ENCODE measurements at places on chromosomes 11 and 22.

DNA sequence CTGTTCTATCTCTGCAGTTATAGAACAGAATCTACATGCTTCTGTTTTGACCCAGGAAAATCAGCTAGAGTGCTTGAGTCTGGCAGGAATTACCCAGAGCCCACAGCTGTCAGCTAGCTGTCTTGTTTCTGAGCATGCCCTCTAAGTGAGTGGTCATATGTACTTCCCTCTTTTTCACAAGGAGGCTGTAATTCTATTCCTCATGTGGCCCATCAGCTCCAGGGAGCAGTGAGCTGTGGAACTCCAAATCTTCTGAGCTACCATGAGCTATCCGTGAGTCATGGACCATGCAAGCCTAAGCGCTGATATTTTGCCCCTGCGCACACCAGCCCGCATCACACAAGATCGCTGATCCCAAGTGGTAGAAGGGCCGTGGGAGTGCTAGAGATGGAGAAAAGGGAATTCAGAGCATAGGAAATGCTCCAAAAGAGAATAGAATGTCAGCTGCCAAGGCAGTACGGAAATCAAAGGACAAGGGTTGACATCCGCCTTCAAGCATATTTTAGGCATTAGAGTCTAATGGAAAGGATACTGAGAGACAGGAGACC lies 5.4 kb downstream of the FJX1 start:
- no peak for DNase-seq

DNA sequence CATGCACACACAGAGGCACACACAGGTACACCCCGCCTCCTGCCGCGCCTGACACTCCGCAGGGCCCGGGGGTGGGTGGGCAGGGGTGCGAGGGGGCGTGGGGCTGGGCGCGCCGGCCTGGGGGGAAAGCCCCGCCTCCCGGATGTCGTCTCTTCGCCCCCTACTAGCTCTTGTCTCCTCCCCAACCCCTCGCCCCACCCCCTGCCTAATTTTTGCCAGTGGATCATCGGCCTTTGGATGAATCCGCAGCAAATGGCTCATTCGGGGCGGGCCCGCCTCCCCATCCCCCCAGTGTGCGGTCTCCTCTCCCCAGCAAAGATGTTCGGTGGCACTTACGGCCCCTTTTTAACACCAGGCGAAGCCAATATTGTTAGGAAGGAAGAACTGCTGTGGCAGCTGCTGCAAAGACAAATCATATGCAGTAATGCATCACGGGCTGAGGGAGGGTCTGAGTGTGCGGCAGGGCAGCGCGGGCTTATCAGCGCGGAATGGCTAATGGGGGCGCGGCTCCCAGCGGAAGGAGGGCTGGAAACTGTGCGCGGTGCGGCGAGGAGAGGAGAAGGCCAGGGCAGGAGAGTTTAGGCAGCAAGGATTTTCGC lies 13.4 kb upstream of the NECTIN1 start:
- no peak for DNase-seq

- DNase-seq, result no peak
Measured at GRCh38 chr22:20569059-20570058, 61.9 kb downstream of the MED15 start.

DNA sequence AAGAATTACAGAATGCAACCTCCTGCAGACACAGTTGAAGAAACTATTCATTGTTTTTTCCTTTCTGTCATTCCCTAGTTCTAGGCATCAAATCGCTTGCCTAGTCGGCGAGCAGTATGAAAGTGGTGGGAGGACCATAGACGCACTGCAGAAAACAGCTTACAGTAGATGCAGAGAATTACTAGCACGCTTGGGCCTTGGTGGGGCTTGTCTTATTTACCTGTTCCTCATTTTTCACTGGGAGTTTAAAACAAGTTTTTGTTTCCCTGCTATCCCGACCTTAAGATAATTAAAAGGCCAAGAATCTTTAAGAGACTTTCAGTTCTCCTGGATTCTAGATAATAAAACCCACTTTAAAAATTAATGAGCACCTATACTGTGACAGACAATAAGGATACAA lies 713 bp upstream of the ARL14EP start:
- no peak for DNase-seq

DNA sequence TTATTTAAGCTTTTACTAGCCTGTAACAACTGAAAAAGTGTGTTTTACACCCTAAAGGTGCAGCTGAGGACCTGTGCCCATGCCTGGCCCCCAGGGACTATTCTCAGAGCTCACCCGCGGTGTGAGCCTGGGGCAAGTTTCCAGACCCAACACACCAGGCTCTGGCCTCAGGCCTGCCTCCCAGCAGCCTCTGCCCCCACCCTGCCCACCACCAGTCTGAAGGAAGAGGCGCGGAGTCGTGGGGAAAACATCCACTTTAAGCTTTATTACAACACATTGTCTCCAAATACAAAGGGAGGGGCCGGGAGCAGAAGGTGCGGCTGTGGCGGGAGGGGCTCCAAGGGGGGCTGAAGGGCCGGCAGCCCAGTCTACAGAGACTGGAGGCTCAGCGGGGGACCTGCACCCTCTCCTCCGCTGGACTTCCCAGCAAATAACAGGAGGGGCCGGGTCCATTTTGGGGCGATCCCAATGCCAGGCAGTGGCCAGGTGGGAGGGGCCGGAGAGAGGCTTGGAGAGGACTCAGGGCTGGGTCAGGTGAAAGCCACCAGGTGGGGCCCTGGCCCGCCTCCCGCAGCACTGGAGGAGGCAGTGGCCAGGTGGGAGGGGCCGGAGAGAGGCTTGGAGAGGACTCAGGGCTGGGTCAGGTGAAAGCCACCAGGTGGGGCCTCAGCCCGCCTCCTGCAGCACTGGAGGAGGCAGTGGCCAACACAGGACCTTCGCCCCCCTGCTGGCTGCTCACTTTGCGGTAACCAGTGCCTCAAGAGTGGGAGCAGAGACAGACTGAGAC lies 18.1 kb downstream of the DUSP8 start:
- DNase-seq, result no peak

GRCh38 chr11:119417726-119418540 lies 5.0 kb downstream of the THY1 start:
- no peak for DNase-seq

- no peak for DNase-seq
Measured at GRCh38 chr11:793556-793955, 3.7 kb upstream of the CEND1 start.

- DNase-seq, result no peak
Measured at GRCh38 chr11:117315285-117316196, 515 bp downstream of the BACE1 start.

GRCh38 chr22:19798003-19798665 lies 37.6 kb downstream of the TBX1 start:
- no peak for DNase-seq

DNA sequence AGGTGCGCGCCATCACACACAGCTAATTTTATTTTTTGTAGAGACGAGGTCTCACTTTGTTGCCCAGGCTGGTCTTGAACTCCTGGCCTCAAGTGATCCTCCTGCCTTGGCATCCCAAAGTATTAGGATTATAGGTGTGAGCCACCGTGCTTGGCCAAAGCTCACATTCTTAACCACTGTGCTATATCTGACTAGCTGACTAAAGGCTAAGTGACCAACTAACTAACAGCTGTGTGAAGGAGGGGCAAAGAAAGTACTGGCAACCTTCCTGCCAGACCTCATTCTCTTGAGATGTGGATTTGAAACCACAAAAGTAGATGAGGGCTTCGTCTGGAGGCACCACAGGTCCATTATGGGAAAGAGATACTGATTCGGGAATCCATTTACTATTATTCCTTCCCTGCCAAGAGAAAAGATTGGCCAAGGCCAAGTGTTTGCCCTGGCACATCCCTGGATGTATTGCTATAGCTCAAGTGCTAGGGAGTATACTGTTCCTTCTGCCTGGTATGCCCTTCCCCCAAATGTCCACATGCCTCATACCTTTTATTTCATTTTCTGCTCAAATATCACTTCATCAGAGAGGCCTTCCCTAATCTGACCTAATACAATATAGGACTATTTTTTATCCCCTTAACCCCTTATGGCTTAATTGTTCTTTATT lies 52.7 kb upstream of the RRM1 start:
- DNase-seq, result no peak

DNA sequence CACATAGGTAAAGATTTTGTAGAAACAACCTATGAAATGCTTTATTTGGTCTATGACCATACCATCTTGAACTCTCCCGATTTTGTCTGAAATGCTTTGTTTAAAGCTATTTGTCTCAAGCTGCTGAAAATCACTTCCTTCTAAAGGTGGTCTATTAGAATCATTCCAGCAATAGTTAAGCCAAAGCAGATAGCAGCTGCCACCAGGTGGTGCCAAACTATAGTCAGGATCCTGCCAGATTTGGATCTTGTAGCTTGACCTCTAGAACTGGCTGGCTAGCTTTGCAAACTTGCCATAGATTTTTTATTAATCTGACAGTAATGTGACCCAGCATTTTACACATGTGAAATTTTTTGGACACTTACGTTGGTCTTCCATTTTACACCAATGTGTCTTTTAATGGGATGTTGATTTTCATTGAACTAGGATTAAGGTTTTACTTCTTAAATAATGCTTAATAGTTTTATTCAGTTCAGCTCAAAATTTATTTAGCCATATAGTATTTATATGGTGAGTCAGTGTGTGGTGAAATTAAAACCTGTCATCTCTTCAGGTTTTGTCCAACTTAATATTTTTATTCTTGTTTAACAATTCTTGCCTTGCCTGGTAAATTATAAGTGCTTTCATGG lies 19.7 kb downstream of the CTR9 start:
- DNase-seq, result no peak

- no peak for DNase-seq
Measured at GRCh38 chr11:3879967-3880542, 24.6 kb downstream of the STIM1 start.

DNA sequence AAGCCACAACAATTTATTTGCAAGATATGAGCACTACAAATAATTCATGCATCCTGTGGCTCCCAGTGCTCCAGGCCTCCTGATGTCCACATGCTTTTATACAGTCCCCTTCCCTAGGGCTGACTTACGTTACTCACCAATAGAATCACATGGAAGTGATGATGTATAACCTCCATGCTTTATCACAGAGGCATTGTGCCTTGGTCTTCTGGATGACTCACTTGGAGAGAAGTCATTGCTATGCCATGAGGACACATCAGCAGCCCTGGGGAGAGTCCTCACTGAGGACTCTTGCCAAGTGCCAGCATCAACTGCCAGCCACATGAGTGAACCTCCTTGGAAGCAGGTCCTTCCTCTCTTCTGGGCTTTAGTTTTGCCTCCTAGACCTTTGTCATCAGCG lies 22.0 kb upstream of the IGSF9B start:
- no peak for DNase-seq

- DNase-seq, result no peak
Measured at GRCh38 chr11:25423436-25424199, 908.3 kb upstream of the ANO3 start.

- DNase-seq, result no peak
Measured at GRCh38 chr11:77019976-77020595, 14.1 kb upstream of the B3GNT6 start.

- no peak for DNase-seq
Measured at GRCh38 chr22:35379146-35379993, 1.5 kb upstream of the HMOX1 start.

DNA sequence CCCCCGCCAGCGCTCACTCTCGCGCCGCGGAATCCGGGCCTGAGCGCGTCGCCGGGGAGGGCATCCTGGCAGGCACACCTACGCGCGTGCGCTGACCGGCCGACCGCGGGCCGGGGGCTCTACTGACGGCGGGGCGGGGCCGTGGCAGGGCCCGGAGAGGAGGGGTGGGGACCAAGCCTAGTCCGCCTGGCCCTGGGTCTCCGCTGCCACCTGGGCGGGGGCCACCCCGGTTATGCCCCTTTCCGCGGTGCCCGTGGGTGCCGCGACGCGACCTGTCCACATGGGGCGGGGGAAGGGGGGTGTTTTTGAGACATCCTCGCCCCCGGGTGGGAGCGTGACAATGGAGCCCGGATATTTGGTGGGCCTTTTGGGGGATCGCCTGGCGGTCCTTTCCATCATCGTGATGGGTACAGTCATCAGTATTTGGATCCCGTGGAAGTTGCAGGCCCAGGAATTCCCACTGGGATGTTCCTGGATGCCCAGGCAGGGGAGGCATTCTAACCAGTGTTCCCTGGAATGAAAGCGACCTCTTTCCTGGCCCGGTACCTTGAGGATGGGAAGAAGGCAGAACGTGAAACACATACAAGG lies 2.2 kb downstream of the NCAM1 start:
- DNase-seq, result no peak

DNA sequence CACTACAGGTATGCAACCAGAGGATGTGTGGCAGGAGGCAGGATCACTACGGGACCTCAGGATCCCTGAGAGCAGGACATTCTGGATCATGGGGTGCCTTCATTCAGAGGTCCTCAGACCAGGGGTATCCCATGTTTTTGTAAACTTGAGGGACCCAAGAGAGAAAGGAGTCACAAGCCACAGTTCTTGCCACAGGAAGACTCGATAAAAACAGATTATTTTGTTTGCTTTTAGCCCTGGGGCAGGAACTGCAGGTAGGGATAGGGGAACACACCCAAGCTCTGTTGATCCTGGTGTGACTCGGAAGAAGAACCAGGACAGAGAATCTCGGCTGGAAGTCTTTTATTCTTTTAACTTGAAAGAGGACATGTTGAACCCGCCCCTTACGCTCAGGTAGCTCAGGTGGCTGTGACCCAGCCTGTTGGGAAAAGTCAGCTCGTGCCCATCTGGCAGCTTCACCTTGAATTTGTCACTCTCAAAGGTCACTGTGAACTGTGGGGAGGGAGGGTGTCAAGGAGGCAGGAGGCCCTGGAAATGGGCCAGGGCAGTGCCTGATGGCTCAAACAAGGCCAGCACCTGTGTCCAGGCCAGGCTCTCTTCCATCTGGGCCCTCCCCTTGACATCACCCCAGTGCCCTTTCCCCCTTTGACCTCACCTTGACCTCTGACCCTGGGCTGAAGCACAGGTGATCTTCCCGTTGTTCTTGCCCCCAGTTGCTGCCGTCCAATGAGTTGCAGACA lies 9.8 kb downstream of the LGALS2 start:
- DNase-seq, result no peak

DNA sequence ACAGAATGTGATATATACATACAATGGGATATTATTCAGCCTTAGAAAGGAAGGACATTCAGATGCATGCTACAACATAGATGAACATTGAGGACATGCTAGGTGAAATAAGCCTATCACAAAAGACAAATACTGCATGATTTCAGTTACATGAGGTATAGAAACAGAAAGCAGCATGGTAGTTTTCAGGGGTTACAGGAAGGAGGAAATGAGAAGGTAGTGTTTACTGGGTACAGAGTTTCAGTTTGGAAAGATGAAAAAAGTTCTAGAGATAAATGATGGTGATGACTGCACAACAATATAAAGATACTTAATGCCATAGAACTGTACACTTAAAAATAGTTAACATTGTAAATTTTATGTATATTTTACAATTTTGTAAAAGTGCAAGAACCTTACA lies 266.7 kb upstream of the C11orf87 start:
- DNase-seq, result no peak

DNA sequence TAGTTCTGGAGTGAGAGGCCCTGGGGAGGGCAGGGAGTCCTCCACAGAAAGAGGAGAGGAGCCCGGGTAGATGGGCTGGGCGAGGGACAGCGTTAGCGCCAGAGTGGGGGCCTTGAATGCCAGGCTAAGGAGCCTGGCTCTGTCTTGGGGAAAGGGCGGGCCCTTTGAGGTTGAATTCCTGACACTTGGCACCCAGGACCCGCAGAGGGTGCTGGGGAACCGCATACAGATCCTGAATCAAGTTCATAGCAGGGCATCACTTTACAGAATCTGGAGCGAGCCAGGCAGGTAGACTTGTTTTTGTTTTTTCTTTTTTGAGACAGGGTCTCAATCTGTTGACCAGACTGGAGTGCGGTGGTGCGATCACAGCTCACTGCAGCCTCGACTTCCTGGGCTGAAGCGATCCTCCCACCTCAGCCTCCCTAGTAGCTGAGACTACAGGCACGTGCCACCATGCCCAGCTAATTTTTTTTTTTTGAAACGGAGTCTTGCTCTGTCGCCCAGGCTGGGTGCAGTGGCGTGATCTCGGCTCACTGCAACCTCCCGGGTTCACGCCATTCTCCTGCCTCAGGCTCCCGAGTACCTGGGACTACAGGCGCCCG lies 6.1 kb downstream of the CARNS1 start:
- no peak for DNase-seq
